Karpas-422 (cell line): ENCODE measurements at places on chromosomes 6 and 20. TPM values are rescaled to one million over a fixed set of nuclear protein-coding genes. Genes with fewer than 3 reads are reported as not detected.

GRCh38 chr6:129110690-129111343 lies 227.9 kb downstream of the LAMA2 start:
- DNase-seq, result no peak

DNA sequence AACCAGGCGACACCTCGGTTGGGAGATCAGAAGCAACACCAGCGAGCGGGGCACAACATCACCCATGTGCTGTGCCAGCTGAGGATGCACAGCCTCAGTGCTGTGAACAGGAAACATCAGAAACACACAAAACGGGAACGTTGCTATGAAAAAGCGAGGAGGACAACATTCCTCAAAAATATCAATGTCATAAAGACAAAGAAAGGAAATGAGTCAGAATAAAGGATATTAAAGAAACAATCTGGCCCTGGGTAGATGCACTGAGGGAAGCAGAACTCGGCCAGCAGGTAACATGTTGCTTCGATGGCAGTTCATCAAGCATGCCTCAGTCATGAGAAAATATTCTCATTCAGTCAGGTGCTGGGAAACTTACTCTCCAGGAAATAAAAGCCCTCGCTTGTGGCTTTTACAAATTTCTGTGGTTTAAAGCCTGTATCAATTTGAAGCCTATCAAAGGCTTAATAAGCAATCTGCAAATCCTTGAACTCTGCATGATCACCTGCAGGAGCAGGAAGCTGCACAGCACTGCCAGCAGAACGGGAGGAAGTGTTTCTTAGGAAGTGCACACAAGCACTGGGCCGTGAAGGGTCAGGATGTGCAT lies 77.5 kb downstream of the GINS1 start:
- DNase-seq, result no peak

- no peak for DNase-seq
Measured at GRCh38 chr20:4490045-4490444, 231.7 kb upstream of the PRND start.

GRCh38 chr6:170110201-170111140 lies 180.4 kb downstream of the DLL1 start:
- no peak for DNase-seq

Gene SLC32A1
- total RNA-seq, result not detected in 2 replicates

DNA sequence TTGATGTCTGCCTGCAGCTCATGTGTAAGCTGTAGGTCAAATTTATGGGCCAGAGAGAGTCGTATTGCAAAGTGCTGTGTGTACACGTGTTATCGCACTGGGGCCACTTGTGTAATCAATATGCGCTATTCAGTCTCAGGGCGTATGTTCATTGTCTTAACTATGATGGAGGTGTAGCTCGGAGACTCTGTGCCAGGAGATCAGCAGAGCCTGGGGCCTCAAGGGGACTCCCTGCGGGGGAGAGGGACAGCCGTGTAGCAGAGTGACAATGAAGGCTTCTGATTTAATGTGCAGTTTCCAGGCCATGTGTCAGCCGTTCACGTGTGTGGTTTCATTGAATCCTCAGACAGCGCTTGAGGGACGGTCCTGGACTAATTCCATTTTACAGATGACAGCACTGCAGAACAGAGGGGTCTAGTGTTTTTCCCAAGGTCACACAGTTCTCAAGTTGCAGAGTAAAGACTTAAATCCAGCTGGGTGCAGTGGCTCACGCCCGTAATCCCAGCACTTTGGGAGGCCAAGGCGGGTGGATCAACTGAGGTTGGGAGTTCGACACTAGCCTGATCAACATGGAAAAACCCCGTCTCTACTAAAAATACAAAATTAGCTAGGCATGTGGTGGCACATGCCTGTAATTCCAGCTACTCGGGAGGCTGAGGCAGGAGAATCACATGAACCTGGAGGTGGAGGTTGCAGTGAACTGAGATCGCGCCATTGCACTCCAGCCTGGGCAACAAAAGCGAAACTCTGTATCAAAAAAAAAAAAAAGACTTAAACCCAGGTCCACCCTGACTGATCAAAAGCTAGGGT lies 242.5 kb downstream of the PREX1 start:
- DNase-seq, result no peak

GRCh38 chr6:21103626-21104224 lies 489.8 kb upstream of the SOX4 start:
- no peak for DNase-seq

Gene FOXS1
- total RNA-seq, result not detected in 2 replicates

DNA sequence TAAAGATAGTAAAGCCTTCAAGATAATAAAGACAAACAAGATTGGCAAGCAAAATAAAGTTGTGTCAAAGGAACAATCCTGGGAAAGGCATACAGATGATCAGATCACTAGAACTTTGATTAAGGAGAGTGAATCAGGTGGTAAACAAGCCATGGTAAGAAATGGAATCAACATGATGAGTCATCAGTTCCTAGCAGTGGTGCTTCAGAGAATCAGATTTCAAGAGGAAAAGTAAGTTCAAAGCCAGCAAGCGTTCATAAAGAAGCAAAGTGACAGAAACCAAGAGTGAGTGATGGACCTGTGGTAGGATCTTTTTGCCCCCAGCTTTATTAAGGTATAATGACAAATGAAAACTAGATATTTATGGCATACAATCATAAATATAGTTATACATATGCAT lies 340.4 kb downstream of the TPBG start:
- no peak for DNase-seq

Gene PLCB1
- total RNA-seq, result 0.82 and 1.3 TPM in 2 replicates

Gene SCAND1
- 75.9 and 123 TPM in 2 replicates for total RNA-seq

DNA sequence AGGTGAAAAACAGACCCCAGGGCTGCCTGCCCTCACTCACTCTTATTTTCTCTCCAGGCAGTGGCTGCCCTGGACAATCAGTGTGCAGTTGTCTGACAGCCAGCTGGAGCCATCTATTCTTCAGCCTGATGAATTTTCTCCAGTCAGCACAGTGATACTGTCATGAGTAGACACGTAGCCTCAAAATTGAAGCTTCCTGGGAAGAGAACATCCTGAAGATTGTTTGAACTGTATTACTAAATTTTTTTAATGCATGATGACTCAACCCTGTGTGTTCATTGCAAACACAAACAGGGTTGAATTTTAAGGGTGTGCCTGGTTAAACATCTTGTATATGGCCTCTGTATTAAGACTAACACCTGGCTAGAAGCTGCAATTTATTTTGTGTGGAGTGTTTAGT lies 49.8 kb upstream of the STXBP5 start:
- no peak for DNase-seq

DNA sequence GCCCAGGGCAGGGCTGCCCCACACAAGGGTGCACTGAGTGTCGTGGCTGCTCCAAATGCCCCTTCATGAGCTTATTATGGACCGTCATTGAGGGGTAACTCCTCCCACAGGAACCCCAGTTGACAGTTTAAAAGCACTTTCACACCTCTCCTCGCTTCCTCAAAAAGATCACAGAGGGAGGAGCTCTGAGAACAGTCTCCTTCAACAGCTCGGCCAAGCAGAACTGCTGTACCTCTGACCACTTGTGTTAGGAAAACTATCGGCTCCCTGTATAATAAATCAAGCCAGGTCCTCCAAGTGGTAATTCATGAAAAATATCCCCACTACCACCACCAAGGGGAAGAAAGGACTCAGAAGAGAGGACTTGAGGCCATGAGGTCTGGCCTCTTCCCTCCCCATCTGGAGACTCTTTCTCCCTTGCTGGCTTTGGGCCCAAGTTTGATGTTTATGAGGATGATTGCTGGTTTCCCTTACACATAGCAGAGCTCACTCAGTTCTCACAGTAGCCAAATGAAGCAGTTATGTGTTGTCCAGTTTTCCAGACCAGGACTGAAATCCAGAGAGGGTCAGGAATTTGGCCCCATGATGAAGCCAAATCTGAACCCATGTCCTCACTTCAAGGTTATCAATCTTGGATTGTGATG lies 8.7 kb downstream of the SNX21 start:
- DNase-seq, result peak; percentile 84

GRCh38 chr6:108518714-108519576 lies 41.8 kb upstream of the FOXO3 start:
- DNase-seq, result peak; percentile 75

Gene CALHM6
- total RNA-seq, result 0.25 TPM in 1 of 2 replicates, not detected in the other

DNA sequence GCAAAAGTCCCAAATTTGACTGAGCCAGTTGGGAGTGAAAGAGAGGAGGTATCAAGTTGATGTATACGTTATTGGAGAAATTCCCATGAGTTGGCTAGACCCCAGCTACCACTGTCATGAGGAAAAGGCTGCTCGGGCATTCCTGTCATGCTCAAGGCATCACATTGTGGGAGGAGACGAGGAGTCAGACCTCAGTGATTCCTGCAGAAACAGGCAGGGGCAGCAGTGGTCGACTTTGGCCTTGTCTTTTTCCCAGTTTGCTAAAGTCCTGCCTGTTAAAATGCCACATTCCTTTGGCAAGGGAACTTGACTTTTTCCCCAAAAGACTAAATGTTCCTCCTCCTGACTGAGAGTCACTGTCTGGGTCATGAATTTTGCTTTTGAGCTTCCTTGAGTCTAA lies 295.5 kb upstream of the HS3ST5 start:
- DNase-seq, result no peak

GRCh38 chr6:150620763-150621162 lies 21.1 kb downstream of the PLEKHG1 start:
- no peak for DNase-seq

DNA sequence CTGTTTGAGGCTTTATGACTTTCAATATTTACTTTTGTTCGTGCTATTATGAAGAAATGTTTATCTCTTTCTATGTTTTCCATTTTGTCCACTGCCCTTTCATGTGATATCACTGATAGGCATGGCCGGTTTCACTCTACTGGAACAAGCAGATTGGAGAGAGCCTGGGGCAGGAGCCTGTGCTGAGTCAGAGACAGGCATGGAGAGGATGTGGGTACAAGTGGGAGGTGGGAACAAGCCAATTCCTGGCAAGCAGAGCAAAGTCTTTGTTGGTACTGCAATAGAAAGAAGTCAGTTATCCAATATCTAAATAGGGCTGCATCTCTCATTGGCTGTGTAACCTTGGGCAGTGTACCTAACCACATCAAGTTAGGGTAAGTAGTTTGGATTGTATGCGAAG lies 545.6 kb upstream of the MAP3K7 start:
- DNase-seq, result no peak

GRCh38 chr6:126657561-126658175 lies 317.8 kb downstream of the CENPW start:
- peak; percentile 64 for DNase-seq

- DNase-seq, result peak; percentile 54
Measured at GRCh38 chr6:47414423-47415167, 63.0 kb upstream of the CD2AP start.

- no peak for DNase-seq
Measured at GRCh38 chr6:147077251-147077650, 127.0 kb upstream of the STXBP5 start.

DNA sequence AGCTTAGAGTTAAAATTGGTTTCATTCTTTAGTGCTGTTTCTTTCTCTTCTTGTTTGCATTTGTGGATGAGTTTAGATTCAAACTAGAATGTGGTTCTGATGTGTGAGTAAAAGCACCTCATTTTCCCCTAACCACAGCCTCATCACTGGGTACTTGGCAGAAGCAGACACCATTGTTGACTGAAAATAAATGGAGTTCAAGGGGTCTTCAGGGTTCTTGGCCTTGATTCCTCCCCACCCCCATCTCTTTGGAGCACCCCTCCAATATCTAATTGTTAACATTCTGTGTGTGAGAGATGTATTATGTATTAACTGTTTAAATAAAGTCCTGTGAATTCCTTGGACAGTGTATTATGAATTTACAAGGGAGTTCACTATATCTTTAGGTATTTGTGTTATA lies 59.6 kb downstream of the JARID2 start:
- no peak for DNase-seq

- DNase-seq, result peak; percentile 70
Measured at GRCh38 chr20:6765469-6766058, 1.9 kb upstream of the BMP2 start.
